Frontal cortex (tissue), 4 donors: ENCODE measurements at places on chromosomes 5 and 9.

- DNase-seq: no peak
Measured at GRCh38 chr5:160903551-160903950, 51.5 kb upstream of the ATP10B start.

DNA sequence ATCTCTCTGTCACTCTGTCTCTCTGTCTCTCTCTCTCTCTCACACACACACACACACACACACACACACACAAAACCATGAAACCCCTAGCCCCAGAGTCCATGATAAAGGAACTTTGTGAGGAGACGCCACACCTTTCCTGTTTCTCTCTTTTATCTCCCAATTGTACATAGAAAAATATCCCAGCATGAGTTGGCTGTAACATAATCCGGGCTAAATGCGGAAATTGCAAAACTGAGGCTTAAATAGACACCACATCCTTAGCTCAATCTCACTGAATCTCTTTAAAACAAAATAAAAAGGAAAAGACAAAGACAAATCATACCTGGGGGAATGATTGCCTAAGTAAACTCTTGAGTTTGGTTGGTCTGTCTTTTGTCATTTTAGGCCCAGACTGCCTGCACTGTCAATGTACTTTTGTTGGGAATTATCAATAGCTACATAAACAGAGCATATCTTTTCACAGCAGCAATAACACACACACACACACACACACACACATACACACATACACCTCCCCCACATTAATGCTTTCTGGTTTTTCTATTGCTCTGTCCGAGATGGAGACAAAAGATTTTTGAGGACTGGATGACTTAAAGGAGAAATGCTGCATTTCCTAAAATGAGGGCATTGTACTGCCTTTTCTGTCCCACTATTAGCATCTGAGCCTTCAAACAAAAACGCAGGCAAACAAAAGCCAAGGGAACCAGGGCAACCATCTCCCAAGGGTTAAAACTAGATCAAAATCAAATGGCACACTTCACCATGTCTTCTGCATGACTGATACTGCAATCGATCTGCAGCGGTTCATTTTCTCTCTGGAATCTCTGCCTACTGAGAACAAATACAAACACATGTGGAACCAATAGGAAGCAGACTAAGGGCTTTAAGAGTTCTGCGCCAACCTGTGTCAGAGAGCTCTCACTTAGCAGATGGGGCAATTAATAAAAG lies 321.5 kb downstream of the NFIB start:
- DNase-seq: no peak

DNA sequence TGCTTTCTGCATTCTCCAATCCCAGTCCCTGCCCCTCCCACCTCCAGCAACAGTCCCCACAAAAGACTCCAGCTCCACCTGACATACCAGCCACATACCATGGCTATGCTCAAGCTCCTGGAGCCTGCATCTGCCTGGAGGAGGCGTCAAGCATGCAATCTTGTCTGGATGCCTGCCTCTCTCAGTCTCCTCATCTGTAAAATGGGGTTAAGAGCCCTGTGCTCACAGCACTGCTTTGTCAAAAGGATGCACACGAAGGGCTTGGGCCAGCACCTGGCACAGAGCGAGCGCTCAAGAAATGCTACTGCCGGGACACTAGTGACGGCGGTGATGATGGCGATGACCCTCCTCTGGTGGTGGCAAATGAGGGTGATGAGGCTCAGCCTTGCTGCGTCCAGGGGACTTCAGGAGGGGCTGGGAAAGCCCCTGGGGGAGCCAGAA lies 202.9 kb upstream of the IER5L start:
- DNase-seq: no peak

GRCh38 chr5:128038643-128039042 lies 44.9 kb upstream of the SLC12A2 start:
- DNase-seq: no peak

DNA sequence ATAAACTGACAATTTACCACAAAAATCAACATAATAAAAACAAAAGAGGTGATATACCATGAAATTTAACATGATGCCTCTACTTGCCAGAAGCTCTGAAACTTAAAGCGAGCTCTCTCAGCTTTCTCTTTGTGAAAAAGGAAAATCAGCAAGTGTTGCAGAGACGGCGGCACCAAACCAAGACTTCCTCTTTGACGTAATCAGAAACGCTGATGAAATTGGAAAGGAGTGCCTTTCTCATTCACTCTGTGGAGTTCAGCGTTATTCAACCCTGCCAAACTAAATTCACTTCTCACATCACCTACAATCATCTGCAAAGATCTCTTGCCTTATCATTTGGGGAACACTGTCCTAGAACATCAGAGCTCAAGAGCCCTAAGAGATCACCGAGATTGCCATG lies 32.2 kb downstream of the ANXA6 start:
- DNase-seq: no peak

- DNase-seq: no peak
Measured at GRCh38 chr5:153523831-153524230, 33.4 kb downstream of the GRIA1 start.

DNA sequence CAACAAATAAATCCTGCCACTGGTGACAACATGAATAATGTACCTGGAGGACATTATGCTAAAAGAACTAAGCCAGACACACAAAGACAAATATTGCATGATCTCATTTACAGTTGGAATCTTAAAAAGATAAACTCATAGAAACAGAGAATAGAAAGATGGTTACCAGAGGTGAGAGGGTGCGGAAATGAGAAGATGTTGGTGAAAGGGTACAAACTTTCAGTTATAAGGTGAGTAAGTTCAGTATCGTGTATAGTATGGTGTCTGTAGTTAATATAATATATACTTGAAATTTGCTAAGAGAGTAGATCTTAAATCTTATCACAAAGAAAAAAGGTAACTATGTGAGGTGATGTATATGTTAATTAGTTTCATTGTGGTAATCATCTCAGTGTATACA lies 63.3 kb downstream of the PRRC1 start:
- no peak for DNase-seq

DNA sequence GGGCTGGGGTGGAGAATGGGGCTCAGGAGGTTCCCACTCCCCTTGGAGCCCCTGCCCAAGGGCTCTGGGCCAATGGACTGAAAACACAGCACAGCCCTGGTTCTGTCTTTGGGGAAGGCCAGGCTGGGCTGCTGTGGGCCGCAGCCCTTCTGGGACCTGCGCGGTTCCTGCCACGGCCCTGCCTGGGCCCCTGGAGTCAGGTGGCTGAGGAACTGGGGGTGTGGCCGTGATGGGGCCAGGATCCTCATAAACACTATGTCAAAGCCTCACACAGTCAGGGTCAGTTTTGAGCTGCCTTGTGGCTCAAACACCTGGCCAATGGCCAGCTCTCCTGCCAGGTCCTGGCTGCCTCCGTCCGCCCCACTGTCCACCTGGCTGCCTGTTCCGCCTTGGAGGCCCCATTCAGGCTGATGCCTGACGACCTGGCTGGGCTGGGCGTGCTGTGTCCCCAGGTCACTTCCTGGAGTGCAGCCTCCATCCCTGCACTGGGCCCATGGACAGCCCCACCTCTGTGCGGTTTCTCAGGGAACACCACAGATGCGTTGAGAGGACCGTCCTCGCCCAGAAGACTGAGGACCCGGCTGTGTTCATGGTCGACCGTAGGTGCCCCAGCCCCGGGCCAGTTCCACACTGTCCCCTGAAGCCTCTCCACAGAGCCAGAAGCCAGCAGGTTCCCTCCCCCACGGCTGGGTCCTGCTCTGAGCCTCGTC lies 27.5 kb downstream of the PAEP start:
- DNase-seq: no peak

DNA sequence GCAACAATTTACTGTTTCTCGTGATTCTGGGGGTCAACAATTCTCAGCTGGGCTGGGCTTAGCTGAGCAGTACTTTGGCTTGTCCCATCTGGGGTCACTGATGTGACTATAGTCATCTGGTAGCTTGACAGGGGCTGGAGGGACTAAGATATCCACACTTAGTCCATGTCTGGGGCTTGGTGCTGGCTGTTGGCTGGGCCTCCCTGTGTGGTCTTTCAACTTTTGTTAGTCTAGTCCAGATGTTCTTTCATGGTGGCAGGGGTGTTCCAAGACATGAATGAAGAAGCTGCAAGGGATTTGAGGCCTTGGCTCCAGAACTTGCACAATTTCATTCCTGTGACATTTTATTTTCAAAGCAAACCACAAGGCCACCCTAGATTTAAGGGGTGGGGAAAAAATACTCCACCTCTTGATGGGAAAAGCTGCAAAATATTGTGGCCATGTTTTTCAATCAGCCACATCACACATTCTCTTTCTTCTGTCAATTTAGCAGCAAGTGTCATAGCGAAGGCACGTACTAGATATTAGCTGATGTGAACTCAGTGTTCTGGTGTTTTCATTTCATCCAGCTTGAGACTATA lies 59.2 kb downstream of the TSSK1B start:
- DNase-seq: no peak

DNA sequence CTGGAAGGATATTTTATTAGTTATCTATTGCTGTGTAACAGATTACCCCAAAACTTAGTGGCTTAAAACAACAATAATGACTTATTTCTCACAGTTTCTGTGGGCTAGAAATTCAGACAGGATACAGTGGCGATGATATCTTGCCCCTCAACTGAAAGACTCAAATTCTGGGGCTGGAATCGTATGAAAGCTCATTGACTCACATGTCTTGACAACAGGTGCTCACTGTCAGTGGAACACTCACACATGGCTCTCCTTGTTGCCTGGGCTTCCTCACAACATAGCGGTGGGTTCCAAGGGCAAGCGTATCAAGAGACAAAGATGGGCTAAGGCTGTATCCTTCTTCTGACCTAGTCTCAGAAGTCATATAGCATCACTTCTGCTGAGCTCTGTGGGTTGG lies 3.7 kb upstream of the GNPDA1 start:
- no peak for DNase-seq

DNA sequence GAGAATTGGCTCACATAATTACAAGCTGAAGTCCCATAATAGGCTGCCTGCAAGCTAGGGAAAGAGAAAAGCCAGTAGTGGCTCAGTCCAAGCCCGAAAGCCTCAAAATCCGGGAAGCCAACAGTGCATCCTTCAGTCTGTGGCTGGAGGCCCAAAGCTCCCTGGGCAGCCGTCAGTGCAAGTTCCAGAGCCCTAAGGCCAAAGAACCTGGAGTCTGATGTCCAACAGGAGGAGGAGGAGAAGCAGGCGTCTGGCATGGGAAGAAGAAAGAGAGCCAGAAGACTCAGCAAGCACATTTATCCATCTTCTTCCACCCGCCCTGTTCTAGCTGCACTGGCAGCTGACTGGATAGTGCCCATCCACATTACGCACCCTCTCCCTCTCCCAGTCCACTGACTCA lies 213.4 kb downstream of the GAS1 start:
- DNase-seq: no peak

DNA sequence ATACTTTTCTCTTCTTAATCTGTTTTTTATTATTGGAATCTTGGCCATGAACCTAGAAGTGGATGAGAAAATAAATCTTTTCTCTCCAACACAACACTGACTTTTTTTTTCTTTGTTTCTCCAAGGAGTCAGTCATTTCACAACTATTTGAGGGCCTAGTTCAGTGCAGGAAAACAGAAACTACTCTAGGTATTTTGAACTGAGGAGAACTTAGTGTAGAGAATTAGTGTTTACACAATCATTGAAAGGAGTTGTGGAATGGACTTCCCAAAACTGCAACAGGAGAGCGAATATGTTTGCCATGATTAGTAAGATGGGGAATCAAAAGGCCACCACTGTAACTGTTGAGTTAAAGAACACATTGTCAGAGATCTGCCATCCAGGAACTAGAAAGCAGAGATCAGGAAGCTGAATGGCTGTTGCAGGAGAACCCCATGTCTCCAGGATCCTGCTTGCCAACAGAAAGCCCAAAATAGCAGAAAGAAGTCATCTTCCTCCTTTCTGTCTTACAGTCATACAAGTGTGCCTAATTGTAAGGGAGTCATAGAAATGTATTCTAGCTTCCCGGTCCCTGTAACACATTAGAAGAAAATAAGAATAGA lies 20.3 kb upstream of the PCDH1 start:
- DNase-seq: no peak

- no peak for DNase-seq
Measured at GRCh38 chr5:82387001-82387818, 109.1 kb upstream of the RPS23 start.

DNA sequence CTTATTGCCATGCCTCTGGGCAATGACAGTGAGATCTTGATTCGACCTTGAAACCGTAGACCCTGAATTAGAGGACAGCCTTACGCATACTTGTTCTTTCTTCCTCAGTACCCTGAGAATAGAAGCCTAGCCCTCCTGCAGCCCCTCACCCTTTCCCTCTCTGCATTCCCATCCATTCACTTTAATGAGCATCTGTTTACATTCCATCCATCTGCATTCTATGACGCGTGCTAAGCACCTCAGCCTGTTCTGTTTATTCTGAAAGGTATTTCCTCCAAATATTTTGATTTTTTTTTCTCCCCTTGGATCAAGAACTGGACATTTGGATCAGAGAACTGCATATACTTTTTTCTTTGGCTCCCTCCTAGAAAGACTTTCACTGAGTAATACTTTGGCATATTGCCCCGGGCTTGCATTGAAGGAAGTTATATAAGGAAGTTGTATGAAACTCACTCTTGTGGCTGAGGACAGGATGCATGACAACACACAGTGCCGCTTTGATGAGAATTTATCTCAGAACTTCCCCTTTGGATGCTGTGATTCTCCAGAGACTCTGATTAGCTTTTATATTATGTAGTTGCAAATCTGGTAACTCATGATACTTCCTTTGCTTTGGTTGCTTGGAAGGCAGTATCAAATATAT lies 15.7 kb downstream of the TMEM8B start:
- peak; percentile 68 for DNase-seq

GRCh38 chr9:86778761-86779160 lies 168.5 kb downstream of the GAS1 start:
- no peak for DNase-seq

DNA sequence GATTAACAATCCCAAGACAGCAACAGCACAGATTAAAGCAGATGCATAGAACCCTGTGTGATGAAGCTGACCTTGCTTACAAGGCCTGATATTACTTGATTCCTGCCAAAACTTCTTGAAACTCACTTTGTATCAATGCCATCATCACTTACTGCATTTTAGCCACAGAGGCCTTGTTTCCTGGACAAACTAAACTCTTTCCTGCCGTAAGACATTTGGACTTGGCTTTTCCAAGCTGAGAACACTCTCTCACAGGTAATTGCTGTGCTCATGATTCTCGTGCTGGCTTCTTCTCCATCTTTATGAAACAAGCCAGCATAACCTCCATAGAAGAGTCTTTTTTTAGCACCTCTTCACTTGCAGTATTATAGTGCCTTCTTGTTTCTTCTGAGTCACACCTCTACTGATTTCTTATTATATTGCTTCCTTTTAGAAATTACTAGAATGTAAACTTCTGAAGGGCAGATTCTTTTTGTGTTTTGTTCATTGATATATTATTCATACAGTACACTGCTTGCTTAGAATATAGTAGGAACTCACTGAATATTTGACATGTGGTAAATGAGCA lies 456.5 kb upstream of the ZNF608 start:
- DNase-seq: no peak

GRCh38 chr5:116272281-116272941 lies 187.6 kb downstream of the COMMD10 start:
- DNase-seq: no peak

- DNase-seq: no peak
Measured at GRCh38 chr9:14127656-14128055, 186.3 kb downstream of the NFIB start.
